Stimulated activated CD8-positive, alpha-beta memory T cell treated with anti-CD3 and anti-CD28 coated beads, Interleukin-4, amount 100 ng/mL, for 1 hour (primary cell): ENCODE measurements at places on chromosomes 1 and 21.

GRCh38 chr1:197249324-197249723 is 18.7 kb upstream of the CRB1 start:
- DNase-seq: no peak

GRCh38 chr1:56429288-56429687 is 150.1 kb downstream of the PLPP3 start:
- DNase-seq: no peak

DNA sequence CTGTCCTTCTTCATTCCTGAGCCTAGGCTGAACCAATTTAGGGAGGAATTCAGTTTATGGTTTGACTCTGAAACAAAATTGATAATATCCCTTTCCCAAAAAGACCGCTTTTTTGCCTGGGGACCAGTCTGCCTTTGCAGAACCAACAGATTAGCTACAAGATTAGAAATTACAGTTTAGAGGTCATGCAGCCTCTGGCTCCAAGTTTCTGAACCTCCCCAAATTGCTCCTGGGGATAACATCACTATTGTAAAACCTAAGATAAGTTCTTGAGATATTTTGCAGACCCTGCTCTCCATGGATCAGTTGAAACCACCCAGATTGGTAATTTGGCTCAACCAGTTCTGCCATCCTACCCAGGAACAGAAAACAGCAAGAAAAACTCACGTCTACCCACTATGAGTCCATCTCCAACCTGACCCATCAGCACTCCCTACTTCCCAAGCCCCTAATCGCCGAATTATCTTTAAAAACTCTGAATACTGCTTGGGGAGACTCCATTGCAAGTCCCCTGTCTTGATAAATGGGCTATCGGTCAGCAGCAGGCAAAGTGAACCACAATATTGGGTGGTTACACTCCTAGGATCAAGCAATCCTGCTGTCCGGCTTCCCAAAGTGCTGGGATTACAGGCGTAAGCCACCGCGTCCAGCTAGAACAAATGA is 605 bp upstream of the RABGGTB start:
- no peak for DNase-seq

- DNase-seq: no peak
Observed at GRCh38 chr1:171794085-171794484, 12.6 kb downstream of the METTL13 start.

GRCh38 chr1:170369000-170369399 is 163.0 kb upstream of the GORAB start:
- DNase-seq: no peak

DNA sequence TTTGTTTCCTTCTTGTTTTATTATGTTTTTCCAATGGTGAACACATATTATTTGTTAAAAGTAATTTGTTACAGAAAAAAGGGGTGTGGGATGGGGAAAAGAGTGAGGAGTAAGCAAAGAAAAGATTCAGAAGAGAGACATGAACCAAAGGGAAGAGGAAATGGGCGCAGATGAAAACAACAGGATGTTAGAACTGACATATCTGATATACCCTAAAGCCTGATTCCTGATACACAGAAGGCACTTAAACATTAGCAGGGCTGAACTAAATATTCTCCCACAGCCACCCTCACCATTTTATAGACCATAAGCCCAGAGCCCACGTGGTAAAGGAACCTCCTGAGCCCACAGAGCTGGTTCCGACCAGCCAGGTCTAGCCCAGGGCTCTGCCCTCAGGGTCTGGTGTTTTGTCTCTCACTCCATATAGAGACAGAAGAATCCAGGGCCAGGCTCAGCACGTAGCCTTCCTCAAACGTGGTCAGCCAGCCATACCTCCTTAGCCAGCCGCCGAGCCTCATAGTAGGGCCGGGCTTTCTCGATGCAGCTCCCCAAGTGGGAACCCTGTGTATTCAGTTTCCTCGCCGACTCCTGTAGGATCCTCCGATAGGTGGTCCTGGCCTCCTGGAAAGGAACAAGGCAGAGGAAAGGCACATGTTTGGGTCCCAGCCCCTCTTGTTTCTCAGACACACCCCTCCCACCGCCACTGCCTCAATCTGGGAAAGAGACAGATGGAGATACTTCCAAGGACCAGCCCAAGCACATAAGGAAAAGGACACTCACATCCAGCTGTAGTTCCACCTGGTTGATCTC is 9.5 kb downstream of the SH3BP5L start:
- no peak for DNase-seq

- no peak for DNase-seq
Observed at GRCh38 chr1:17347769-17348592, 24.0 kb upstream of the PADI6 start.

DNA sequence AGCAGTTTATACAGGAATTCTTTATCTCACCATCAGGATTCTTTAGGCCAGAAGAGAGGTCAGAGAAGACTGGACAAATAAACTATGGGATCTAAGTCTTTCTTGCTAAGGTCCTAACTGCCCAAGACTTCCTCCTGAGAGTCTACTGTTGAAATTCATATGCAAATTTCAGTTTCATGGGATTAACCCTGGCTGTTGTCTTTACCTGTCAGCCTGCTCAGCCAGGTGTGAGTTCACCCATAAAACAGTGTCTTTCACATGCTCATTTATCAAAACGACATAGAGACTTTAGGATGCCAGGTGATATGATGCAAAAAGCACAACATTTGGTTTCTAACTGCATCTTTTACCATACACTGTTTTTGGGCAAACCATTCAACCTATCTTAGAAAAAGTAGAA is 211.0 kb downstream of the PDE4B start:
- no peak for DNase-seq

- no peak for DNase-seq
Observed at GRCh38 chr1:63203641-63204040, 118.7 kb upstream of the FOXD3 start.

DNA sequence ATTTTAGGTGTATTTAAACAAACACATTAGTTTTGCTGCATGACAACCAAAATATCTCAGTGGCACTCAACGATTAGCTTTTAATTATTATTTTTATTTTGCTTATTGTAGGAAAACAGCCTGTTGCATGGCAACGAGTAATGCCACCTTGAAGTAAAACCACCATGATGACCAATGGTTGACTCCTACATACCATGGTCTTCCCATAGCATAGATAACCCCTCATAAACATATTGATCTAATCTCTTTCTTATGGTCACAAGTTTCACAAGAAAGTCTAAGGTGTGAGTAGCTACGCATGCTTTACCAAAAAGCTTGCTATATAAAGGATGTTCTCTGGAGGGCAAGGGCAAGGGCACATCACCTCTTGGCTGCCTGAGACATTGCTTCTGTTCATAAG is 61.5 kb upstream of the PTBP2 start:
- no peak for DNase-seq

GRCh38 chr1:39106801-39107327 is 80.7 kb downstream of the NDUFS5 start:
- no peak for DNase-seq

GRCh38 chr1:150576794-150577556 is 2.4 kb downstream of the MCL1 start:
- DNase-seq: no peak

GRCh38 chr1:221510793-221511503 is 230.9 kb downstream of the DUSP10 start:
- no peak for DNase-seq

- no peak for DNase-seq
Observed at GRCh38 chr1:234675572-234675971, 65.6 kb upstream of the IRF2BP2 start.

DNA sequence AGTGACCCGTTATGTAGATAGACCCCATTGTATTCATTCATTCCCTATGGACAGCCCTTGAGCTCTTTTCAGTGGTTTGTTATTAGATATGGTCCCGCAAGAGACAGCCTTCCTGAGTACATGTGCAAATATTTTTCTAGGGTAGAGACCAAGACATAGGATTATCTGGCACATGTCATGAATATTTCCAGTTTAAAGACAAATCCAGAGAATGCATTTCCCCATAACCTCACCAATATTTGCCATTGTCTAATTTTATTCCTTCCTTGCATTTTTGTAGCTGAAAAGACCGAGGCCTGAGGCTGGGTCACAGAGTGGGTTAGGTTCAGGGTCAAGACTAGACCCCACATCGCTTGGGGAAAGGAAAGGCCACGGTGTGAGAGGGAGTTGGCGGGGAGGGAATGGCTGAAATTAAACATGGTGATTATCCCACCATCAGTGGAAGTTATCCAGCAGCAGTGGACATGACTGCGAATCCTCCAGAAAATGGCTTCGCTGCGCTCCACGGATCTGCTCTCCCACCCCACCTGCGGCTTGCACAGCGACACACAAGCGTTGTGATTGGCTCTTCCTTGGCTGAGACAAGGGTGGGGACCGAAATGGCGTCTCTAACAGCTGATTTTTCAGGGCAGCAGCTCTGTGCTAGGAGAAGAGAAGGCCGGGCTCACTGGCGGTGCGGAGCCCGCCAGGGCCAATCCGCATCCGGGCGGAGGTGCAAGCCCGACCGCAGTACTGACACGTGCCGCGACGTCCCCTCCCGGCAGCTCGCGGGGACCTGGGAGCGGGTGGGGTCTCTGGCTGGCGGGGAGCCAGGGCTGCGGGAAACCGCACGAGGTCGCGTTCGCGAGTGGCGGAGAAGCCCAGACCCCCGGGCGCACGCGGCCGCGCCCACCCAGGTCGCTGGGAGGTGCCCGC is 16.1 kb upstream of the STMN1 start:
- no peak for DNase-seq
